Type B pancreatic cell (in vitro differentiated cells): ENCODE measurements at places on chromosomes 6 and 20.

GRCh38 chr6:5164092-5164491 lies 79.0 kb downstream of the PPP1R3G start:
- no peaks in the 10 kb centered on the region for H3K36me3 ChIP-seq
- no peak for DNase-seq
- H3K27ac ChIP-seq: no peak overlapping the region

- H3K27ac ChIP-seq: no peak overlapping the region
- H3K27me3 ChIP-seq: peaks cover 5% of the 10 kb centered on the region
- no peaks in the 10 kb centered on the region for H3K36me3 ChIP-seq
- peaks cover 9% of the 10 kb centered on the region for H3K4me1 ChIP-seq
- no peak for DNase-seq
- H3K4me3 ChIP-seq: no peak overlapping the region
Measured at GRCh38 chr20:16710781-16711180, 19.0 kb upstream of the SNRPB2 start.

DNA sequence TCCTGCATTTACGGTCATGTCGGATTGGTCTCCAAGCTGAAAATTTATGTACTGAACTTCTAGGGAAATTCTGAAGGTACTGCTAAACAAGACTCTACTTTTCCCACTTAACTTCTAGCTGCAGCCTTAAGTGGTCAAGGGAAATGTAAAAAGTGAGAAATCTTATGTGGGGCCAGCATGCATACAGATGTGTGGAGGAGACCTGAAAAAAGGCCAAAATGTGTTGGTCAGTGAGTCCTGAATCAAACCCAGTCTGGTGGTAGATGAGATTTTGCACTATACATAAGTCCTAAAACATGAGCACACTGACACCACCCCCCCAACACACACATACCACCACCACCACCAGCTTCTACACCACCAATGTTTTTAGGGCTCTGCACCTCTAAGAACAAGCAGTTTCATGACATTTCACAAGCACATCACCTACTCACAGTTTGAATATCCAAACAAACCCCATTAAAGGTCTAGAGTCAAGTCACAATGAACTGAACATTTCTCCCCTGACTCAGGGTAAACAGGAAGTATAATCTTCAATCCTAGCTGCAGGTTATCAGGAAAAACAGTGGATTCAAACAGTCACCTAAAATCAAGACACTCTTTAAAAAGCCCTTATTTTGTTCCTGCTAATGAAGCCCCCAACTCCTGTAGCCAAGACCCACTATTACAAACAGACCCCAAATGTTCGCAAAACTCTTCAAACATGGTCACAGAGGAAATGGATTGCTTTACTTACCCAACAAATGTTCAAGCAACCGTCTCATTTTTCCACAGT lies 1.6 kb downstream of the ZMYND8 start:
- H3K27me3 ChIP-seq: no peaks in the 10 kb centered on the region
- H3K4me1 ChIP-seq: peaks cover 61% of the 10 kb centered on the region
- H3K36me3 ChIP-seq: no peaks in the 10 kb centered on the region
- DNase-seq: no peak
- H3K4me3 ChIP-seq: no peak overlapping the region

DNA sequence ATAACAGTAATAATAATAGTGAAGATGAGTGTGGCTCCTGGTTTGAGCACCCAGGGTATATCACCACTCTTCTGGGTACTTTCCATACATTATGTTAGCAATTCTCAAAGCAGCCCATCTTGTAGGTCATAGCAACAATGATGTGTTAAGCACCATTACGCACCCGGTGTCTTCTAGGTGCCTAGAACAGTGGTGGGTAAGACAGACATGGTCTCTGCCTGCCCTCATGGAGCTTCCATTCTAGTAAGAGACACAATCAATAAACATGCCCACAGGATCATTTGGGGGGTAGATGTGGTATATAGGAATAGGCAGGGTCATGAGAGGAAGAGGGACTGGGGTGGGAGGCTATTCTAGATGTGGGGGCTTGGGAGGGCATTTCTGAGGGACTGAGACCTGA lies 21.0 kb upstream of the OCSTAMP start:
- no peak overlapping the region for H3K27ac ChIP-seq
- no peaks in the 10 kb centered on the region for H3K36me3 ChIP-seq

- no peaks in the 10 kb centered on the region for H3K27me3 ChIP-seq
- H3K36me3 ChIP-seq: peaks cover 10% of the 10 kb centered on the region
- no peak overlapping the region for H3K4me3 ChIP-seq
Measured at GRCh38 chr6:130888246-130888645, 61.0 kb downstream of the SMLR1 start.
